Ascending aorta (tissue), 2 donors: ENCODE measurements at places on chromosomes 16 and 17. TPM values are rescaled to one million over a fixed set of nuclear protein-coding genes. Genes with fewer than 3 reads are reported as not detected.

DNA sequence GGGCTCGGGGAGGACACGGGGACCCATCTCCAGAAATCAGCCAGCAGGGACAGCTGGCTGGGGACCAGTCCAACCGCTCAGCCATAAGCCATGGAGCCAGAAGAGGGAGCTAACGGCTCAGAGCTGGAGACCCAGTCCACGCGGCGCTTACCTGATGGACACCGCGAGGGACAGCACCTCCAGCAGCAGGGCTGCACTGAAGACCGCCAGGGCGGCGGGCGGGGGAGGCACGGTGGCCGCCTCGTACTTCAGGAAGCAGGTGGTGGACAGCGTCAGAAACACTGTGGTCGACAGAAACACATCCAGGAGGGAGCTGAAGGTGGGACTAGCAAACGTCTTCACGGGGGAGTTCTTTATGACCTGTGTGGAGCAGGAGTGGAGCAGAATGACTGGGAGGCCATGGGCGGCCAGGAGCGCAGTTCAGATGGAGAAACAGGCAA, 102.6 kb upstream of the CREBBP start:
- peak; percentile 79 for DNase-seq
- no peak overlapping the region for H3K4me3 ChIP-seq

- DNase-seq: no peak
- no peaks in the 10 kb centered on the region for H3K4me1 ChIP-seq
- no peaks in the 10 kb centered on the region for H3K27me3 ChIP-seq
- no peak overlapping the region for H3K4me3 ChIP-seq
These were observed 120.6 kb downstream of the GOSR1 start for GRCh38 chr17:30597776-30598288.

DNA sequence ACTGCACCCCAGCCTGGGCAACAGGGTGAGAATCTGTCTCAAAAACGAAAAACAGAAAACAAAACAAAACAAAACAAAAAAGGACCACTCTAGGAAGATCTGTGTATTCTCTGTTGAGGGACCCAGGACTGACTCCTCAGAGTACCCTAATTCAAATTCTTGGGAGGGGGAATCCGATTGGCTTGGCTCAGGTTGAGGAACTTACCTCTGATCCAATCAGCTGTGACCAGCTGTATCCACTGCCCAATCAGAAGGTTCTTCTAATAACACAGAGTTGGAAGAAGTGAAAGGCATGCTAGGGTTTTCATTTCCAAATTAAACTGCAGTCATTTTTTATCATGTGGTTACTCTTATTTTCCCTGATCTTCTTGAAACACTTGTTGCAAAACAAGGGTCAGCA, 105.9 kb upstream of the CACNG3 start:
- no peak overlapping the region for H3K27ac ChIP-seq
- no peaks in the 10 kb centered on the region for H3K4me1 ChIP-seq
- DNase-seq: no peak
- H3K36me3 ChIP-seq: no peaks in the 10 kb centered on the region
- no peaks in the 10 kb centered on the region for H3K27me3 ChIP-seq

DNA sequence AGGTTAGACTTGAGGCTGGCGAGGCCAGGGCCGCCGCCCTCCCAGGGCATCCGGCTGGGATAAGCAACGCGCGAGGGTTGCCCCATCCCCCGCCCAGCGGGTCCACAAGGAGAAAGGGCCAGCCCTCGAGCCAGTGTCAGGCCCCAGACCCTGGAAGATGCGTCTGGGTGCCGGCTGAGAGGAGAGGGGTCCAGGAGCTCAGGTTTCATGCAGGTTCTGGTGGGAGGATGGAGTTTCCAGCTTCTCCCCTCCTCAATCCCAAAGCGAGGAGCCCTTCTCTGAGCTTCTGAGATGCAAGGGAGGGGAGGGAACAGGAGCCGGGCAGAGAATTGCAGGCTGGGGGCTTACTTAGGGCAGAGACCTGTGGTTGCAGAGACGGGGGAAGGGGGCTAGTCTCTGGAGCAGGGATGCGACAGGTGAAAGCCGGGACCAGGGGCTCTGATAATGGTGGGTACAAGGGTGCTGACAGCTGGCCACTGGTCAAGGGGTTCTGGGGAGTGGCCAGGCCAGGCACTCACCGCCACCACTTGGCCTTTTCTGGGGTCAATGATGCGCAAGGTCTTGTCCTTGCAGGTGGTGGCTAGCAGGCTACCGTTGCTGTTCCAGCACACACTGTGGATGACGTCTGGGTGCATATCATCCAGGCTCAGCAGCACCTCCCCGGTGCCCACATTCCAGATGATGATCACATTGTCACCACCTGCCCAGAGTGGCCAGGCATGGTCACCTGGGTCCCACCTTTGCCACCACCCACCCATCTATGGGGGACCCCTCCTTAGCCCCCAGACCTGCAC, 4.2 kb downstream of the CORO6 start:
- H3K27ac ChIP-seq: no peak overlapping the region
- peaks cover 20% of the 10 kb centered on the region for H3K4me1 ChIP-seq
- no peak for DNase-seq
- no peaks in the 10 kb centered on the region for H3K27me3 ChIP-seq
- peak overlapping the region; percentile 62 for H3K4me3 ChIP-seq

DNA sequence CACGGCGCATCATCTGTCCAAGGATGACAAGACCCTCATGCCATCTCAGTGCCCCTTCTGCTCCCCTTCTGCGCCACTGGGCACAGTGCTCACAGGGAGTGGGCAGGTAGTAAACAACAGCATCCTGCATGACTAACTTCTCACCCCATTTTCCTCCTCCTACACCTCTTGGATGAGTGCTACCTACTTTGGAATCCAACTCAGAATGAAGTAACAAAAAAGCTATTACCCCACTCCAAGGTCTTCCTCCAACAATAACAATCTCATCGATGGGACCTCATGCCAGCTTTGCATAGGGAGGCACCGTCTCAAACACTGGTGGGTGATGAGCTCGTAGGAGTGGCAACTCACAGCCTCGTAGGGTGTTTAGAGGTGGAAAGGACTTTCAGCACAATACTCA, 98.6 kb upstream of the RCVRN start:
- H3K4me3 ChIP-seq: no peak overlapping the region
- H3K27ac ChIP-seq: no peak overlapping the region
- H3K36me3 ChIP-seq: no peaks in the 10 kb centered on the region
- no peaks in the 10 kb centered on the region for H3K27me3 ChIP-seq
- DNase-seq: no peak

NGFR gene
- 53.0 TPM for total RNA-seq

EXOC3L1 gene
- total RNA-seq: 11.2 TPM

TMEM88 gene
- total RNA-seq: 223 TPM

ZG16 gene
- total RNA-seq: 0.21 TPM

GRCh38 chr16:67108489-67108888, 1.3 kb upstream of the PHAF1 start:
- no peak overlapping the region for H3K27ac ChIP-seq
- DNase-seq: no peak
- no peak overlapping the region for H3K4me3 ChIP-seq

- H3K4me3 ChIP-seq: peak overlapping the region; percentile 35
- H3K27me3 ChIP-seq: no peaks in the 10 kb centered on the region
- DNase-seq: no peak
- H3K36me3 ChIP-seq: no peaks in the 10 kb centered on the region
- peaks cover 2% of the 10 kb centered on the region for H3K4me1 ChIP-seq
These were observed 8.9 kb downstream of the HOXB4 start for GRCh38 chr17:48569240-48569582.

SLC52A1 gene
- total RNA-seq: not detected

DNA sequence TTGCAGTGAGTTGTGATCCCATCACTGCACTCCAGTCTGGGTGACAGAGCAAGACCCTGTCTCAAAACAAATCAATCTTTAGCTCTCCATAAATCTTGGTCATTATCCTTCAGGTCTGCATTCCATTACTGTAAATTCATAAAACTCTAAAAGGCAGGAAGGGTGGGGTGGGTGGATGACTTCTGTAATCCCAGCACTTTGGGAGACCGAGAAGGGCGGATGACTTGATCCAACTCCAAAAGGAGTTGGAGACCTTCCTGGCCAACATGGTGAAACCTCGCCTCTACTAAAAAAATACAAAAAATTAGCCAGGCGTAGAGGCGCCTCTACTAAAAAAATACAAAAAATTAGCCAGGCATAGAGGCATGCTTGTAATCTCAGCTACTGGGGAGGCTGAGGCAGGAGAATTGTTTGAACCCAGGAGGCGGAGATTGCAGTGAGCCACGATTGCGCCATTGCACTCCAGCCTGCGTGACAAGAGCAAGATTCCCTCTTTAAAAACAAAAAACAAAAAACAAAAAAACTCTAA, 2.2 kb upstream of the UBE2Z start:
- peaks cover 21% of the 10 kb centered on the region for H3K4me1 ChIP-seq
- no peak for DNase-seq
- H3K4me3 ChIP-seq: no peak overlapping the region
- peaks cover 6% of the 10 kb centered on the region for H3K36me3 ChIP-seq
- no peaks in the 10 kb centered on the region for H3K27me3 ChIP-seq
- no peak overlapping the region for H3K27ac ChIP-seq

CTRB1 gene
- not detected for total RNA-seq

- no peaks in the 10 kb centered on the region for H3K4me1 ChIP-seq
- DNase-seq: no peak
- H3K4me3 ChIP-seq: no peak overlapping the region
- peaks cover 56% of the 10 kb centered on the region for H3K36me3 ChIP-seq
- H3K27ac ChIP-seq: no peak overlapping the region
These were observed 52.4 kb downstream of the DUSP14 start for GRCh38 chr17:37541880-37542660.

GRCh38 chr17:44355642-44356099, 8.0 kb downstream of the FAM171A2 start:
- no peaks in the 10 kb centered on the region for H3K4me1 ChIP-seq
- peaks cover 23% of the 10 kb centered on the region for H3K36me3 ChIP-seq
- no peaks in the 10 kb centered on the region for H3K27me3 ChIP-seq
- no peak overlapping the region for H3K4me3 ChIP-seq

NT5M gene
- 4.6 TPM for total RNA-seq

GRCh38 chr17:40450175-40450574, 6.9 kb downstream of the IGFBP4 start:
- H3K27me3 ChIP-seq: no peaks in the 10 kb centered on the region
- peaks cover 47% of the 10 kb centered on the region for H3K4me1 ChIP-seq

KRTAP4-3 gene
- not detected for total RNA-seq

GRCh38 chr17:39178536-39178935, 12.6 kb upstream of the ARL5C start:
- no peak for DNase-seq
- peaks cover 63% of the 10 kb centered on the region for H3K36me3 ChIP-seq
- H3K4me3 ChIP-seq: no peak overlapping the region
- no peaks in the 10 kb centered on the region for H3K4me1 ChIP-seq

CALCOCO2 gene
- 34.9 TPM for total RNA-seq

DNA sequence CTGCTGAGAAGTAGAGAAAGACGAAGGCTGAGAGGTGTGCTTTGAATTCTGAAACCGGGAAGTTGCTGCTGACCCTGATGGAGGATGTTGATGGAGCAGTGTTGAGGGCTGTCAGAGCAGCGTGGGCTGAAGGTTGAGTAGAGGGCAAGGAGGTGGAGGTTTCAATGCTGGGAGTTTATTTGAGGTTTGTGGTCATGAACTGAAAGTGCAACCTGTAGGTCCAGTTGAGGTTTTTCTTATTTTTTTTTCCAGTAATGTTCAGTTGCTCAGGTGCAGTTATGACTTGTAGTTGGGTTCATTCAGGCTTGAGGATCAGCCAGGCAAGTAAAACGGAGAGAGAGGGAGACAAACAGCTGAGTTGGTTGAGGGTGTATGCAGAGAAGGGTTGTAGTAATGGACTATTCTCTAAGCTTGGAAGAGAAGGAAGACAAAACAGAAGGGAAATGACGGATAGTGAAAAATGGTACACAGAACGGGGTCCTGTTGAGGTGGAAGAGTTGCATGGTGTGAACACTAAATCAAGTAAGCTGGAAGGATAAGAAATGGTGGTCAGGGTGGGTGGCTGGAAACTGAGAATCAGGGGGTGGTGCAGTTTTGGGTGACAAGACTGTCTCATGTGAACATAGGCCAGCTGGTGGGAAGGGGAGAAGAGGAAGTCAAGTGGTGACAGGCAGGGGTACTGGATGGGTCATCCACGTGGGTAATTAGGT, 8.7 kb upstream of the UBE2G1 start:
- no peak overlapping the region for H3K4me3 ChIP-seq
- no peak overlapping the region for H3K27ac ChIP-seq
- no peak for DNase-seq
- H3K4me1 ChIP-seq: no peaks in the 10 kb centered on the region
- no peaks in the 10 kb centered on the region for H3K36me3 ChIP-seq

- no peaks in the 10 kb centered on the region for H3K36me3 ChIP-seq
- H3K27ac ChIP-seq: peak overlapping the region; percentile 9
- no peaks in the 10 kb centered on the region for H3K27me3 ChIP-seq
- no peak for DNase-seq
These were observed 834 bp downstream of the CDH8 start for GRCh38 chr16:62035115-62036092.

- no peak overlapping the region for H3K4me3 ChIP-seq
- peaks cover 9% of the 10 kb centered on the region for H3K36me3 ChIP-seq
- no peaks in the 10 kb centered on the region for H3K4me1 ChIP-seq
- no peaks in the 10 kb centered on the region for H3K27me3 ChIP-seq
- H3K27ac ChIP-seq: no peak overlapping the region
These were observed 46.6 kb upstream of the METRNL start for GRCh38 chr17:83032781-83033180.

USP43 gene
- total RNA-seq: not detected

DNA sequence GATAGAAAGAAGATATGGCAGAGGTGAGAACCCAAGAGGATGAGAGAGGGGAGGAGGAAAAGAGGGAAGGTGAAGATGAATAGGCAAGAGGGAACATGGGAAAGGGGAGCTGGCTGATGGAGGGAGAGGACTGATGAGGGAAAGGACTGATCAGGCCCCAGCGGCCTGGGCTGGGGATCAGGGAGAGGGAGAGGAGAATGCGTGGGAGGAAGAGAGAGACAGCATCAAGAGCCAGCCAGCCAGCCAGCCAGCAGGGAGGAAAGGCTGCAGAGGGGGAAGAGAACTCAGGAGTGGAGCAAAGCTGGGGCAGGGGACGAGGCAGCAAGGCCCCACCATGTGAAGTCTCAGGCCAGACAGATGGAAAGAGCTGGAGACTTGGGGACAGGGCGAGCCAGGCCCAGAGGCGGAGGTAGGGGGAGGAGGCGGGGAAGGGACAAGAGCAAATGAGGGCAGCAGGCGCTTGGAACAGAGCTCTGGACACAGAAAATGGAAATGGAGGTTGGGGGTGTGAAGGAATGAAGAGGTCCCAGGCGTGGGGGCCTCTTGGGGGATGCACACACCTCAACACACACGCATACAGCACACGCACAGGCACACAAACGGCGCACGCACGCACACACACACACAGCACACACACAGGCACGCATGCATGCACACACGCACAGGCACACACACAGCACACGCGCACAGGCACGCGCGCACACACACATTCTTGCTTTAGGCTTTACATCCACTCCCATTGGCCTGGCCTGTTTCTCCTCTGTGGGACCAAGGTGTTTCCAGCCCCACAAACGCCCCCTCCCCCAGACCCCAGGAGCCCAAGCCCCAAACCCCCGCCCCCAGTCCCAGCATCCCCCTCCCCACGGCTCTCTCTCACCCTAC, 12.3 kb downstream of the DLG4 start:
- H3K4me1 ChIP-seq: peaks cover 10% of the 10 kb centered on the region
- no peak overlapping the region for H3K27ac ChIP-seq
- H3K4me3 ChIP-seq: no peak overlapping the region
- no peak for DNase-seq
- peaks cover 13% of the 10 kb centered on the region for H3K36me3 ChIP-seq

WNT3 gene
- total RNA-seq: not detected

- no peak for DNase-seq
- H3K4me1 ChIP-seq: no peaks in the 10 kb centered on the region
- H3K27me3 ChIP-seq: peaks cover 6% of the 10 kb centered on the region
These were observed 45.3 kb downstream of the PRAC1 start for GRCh38 chr17:48676963-48677558.

MARCHF10 gene
- not detected for total RNA-seq

- H3K27ac ChIP-seq: peak overlapping the region; percentile 81
- H3K27me3 ChIP-seq: no peaks in the 10 kb centered on the region
- H3K36me3 ChIP-seq: peaks cover 18% of the 10 kb centered on the region
- no peak for DNase-seq
- peak overlapping the region; percentile 99 for H3K4me3 ChIP-seq
These were observed 735 bp downstream of the PSMD11 start for GRCh38 chr17:32445074-32445415.
